ENCODE measurements at places on chromosomes 16 and 17.
A peak's percentile ranks its signal among the peaks of the same experiment; 100 is the strongest.

- no peak for DNase-seq
Measured at GRCh38 chr17:80422276-80422675, 7.3 kb downstream of the ENDOV start.

DNA sequence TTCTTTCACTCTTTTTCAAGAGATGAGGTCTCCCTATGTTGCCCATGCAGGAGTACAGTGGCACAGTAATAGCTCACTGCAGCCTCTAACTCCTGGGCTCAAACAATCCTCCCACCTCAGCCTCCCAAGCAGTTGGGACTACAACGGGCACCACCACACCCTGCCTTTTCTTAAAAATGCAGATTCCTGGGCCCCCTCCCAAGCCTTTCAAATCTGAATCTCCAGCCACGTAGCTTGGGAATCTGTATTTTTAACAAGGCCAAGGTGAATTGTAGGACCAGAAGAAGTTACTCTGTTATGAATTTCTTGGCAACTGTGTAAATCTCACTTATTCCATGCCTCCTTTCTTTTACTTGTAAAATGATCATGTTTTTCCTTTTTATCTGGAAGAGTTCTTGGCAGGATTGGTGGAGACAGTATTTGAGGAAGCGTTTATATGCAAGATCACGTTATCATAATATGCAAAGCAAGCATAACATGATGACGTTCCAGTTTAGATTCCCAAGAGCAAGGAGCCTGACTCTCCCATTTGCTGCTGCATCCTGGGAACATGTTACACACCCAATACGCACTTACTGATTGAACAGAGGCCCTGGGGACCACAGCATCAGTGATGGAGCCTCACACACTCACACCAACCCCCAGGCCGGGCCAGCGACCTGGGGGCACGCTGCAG, 44.5 kb downstream of the LITAF start:
- no peak for DNase-seq

DNA sequence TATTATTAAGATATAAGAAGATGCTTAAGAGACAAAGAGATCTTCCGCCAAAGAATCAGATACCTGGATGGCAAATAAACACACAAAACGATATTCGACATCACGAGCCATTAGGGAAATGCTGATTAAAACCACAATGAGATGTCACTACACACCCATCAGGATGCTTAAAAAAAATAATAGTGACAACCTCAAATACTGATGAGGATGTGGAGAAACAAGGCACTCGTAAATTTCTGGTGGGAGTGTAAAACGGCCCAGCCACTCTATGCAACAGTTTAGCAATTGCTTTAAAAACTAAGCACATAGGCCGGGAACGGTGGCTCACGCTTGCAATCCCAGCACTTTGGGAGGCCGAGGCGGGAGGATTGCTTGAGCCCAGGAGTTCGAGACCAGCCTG, 39.4 kb downstream of the TBC1D16 start:
- no peak for DNase-seq

GRCh38 chr16:75476817-75477216, 12.3 kb upstream of the TMEM170A start:
- peak; percentile 11 for DNase-seq

DNA sequence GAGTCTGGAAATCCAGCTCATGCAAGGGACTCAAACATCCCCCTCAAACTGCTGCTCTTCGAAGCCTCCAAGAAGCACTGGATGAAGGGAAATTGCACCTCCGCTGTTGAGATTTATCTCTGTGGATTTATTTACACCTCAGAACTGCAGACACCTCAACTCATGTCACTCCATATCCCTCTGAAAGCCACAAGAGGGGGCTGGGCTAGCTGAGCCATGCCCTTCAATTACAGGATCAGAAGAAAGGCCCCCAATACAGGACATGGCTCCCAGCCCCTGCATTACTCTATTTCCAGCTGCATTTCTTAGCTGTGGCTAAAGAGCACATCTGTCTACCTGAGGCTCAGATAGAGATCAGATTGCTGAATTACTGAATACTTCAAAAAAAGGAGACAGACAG, 103.1 kb upstream of the DYNLRB2 start:
- no peak for DNase-seq

DNA sequence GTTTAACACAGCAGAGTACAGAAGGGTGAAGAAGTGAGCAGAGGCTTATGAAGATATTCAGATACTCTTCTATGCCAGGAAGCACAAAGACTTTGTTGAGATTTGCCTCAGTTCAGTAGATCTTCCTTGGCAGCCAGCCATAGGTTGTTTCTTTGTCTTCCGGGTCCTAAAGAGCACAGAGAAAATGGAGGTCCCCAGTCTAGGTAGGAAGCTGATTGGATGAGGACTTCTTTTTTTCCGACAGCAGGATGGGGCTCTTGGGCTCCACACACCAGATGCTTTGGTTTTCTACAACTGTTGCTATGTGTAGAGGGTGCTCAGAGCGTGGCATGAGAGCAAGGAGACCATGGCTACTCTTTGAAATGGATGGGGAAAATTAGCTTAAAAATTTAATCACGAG, 8.3 kb upstream of the CDC6 start:
- no peak for DNase-seq

DNA sequence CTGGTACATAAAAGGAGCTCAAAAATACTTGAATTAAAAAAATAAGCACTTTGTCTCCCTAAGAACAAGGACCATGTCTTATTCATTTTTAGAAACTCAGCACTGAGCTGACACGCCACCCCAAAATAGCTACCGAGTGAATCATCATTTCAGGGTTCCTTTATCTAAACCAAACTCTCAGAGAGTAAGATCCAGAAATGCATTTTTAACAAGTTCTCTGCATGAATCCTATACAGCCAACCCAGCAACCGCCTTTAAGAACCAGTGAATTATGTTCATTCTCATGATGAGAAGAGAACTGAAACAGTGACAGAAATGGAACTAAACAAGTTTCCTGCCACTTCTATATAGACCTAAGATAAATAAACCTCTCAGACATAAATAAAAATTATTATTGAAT, 8.7 kb downstream of the C16orf87 start:
- DNase-seq = no peak

DNA sequence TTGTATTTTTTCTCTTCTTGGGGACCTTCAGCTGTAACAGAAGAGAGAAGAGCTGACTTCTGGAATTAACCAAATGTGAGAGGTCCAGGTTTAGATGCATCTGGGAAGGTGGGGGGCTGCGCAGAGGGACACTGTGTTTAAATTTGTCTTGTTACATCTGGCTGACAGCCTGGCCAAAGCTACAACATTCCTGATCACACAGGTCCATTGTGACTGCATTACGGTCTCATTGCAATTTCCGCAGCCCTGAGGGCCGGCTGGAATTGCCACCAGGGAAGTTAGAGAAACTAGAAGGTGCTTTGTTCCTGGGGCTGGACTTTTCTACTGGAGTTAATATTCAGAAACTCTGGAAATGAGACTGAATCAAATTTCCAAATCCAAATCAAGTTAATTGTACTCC, 37.9 kb upstream of the LRRC75A start:
- DNase-seq = no peak

DNA sequence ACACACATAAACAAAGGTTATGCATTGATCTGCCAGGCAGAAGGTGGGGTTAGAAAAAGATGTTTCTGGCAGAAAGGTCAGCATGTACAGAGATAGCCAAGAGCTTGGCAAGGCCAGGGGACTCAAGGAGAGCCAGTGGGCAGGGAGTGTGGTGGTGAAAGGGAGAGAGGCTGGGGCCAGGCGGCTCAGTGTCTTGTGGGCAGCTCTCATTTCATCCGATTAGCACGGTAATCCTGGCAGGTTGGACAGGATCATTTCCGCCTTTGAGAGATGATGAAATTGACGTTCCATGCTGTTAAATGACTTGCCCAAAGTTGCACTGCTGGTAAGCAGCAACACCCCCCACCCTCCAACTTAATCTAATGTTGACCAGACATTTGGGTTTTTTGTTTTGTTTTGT, 3.6 kb downstream of the CHD9 start:
- DNase-seq = no peak

DNA sequence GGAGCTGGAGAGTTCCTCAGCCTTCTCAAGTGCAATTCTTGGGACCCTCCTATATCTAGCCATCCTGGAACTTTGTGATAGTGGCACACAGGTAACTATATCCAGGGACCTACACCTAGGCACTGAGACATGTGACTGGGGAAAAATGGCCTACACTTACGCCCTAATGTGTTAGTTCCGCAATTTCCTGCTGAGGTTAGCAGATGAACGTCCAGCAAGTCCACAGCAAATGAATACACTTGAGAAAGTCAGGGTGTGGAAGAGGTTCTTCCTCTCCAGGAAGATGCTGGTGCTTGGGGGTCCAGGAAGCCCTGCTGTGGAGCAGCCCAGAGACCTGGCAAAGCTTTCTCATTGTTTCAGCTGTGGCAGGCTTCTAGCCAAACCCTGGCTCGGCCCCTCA, 20.8 kb downstream of the PIK3R5 start:
- DNase-seq = no peak

- no peak for DNase-seq
Measured at GRCh38 chr17:58324409-58325288, 3.9 kb downstream of the TSPOAP1 start.

GRCh38 chr16:27840311-27841060, 223.0 kb downstream of the GSG1L start:
- no peak for DNase-seq

DNA sequence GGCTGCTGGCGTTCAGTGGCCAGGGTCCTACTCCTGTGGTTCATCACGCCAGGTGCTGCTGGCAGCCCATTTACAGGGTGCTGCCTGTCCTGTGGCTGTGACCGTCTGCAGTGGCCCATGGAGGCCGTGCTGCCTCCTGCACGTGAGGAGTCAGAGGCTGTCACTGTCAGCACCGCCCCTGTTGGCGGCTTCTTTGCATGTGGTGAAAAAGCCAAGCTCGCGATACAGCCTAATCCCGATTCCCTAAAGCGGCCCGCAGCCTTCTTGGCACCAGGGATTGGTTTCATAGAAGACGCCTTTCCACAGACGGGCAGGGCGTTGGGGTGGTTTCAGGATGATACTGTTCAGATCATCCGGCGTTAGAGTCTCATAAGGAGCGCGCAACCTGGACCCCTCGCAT, 35.3 kb downstream of the RAB11FIP3 start:
- DNase-seq = no peak

- DNase-seq = no peak
Measured at GRCh38 chr16:898761-899682, 71.8 kb downstream of the LMF1 start.

DNA sequence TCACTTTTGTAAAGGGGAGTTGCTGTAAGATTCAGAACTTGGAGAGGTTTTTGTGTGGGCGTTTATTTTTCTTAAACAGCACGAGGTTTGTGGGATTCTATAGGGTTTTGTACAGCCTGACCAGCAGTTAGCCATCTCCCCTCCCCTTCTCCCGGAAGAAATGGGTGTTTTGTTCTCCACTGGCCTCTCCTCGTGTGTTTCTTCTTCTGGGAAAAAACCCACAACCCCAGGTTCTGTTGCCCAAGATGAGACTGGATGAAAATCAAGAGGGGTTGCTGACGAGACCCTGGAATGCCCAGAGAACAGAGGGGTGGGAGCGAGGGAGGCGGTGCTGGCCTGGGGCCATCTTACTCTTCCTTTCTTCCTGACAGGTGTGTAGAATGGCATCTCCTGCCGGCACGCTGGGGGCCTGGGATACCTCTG, 186.1 kb downstream of the MSI2 start:
- no peak for DNase-seq

DNA sequence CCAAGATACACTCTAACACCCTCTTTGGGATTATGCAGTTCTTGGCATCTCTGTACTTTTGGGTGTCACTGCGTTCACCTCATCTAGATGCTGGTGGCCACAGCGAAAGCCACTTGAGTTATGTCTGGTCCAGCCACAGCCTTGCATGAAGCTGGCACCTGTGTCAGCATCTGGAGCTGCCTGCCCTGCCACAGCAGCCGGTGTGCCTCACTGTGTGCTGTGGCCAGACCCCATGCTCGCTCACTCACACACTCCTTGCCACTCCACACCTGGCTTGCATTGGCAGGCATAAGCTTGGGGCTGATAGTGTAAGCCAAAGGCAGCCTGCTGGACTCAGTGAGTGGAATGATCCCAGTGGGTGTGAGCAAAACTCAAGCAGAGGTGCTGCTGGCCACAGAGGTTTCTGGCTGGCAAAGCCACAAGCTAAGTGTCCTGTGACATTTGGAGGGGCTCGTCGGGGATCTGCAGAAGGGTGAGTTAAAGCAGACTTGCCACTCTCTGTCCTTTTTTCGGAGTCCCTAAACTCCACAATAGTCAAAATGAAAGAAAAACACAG, 442.7 kb upstream of the CDH8 start:
- no peak for DNase-seq

DNA sequence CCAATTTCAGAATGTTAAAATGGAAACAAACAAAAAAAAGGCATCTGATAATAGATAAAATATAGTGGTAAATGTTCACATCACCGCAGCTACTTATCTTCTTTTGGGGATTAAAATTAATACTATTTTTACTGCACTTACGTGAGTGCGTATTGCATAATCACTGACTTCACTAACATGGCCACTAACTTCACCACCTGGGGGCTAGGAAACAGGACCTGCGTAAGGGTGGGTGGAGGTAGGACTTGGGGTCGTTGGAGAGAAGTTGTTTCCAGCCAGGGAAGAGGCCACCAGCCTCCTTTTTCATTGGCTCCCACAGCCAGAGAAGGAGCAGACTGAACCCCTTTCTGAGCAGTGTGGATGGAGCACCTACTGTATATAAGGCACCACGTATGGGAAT, 166.4 kb downstream of the SALL1 start:
- DNase-seq = no peak

DNA sequence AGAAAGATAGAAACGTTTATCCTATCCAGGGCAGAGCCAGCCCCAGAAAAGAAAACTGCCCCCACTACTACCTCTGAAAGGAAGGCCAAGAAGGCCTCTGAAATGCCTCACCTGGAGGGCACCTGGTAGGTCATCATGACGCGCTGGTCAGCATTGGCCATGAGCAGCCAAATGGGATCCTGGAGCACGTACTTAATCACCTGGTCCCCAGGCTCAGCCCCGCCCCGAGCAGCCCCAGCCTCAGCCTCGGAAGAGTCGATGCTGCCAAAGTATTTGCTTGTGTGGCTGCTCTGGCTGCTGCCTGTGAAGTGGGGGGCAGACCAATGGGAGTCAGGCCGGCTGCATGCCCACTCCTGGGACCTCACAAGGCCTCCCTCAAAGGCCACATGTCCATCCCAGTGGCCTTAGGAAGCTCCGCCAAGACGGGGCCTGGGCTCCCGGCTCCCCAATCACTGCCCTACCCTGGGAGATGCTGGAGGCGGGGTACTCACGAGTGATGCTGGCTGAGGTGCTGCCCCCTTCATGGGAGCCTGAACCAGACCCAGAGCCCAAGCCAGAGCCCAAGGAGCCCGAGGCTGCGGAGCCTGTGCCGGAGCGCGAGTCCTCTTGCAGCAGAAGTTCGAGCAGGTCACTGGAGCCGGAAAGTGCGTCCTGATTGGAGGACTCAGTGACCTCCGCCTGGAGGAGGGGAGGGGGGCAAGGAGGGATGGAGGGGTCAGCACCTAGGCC, 9.9 kb downstream of the PER1 start:
- no peak for DNase-seq

- DNase-seq = no peak
Measured at GRCh38 chr17:41421116-41421515, 3.3 kb downstream of the KRT37 start.

Data from ACHN (cell line).